ENCODE measurements at places on chromosomes 12 and 14.

- no peak for DNase-seq
These were observed 101.7 kb upstream of the CLEC14A start for GRCh38 chr14:38357557-38357956.

DNA sequence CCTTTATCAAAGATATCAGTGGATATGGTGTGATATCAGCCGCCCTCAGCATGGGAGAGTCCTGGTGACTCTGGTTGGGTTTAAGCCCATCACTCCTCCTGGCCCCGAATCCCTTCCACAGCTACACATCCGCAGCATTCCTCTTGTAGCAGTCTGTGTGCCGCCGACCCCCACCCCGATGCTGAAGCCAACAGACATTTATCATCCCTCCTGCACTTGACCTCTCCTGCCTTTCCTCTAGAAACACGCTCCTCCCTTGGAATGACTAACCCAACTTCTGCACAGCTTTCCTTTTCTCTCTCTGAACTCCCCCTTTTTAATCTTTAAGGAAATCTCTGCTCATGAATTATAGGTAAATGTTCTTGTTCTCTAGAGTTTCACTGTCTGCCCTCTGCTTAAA is 250.9 kb upstream of the FOXN3 start:
- DNase-seq = no peak

- DNase-seq = no peak
These were observed 162.1 kb upstream of the SOX5 start for GRCh38 chr12:24111616-24112015.

DNA sequence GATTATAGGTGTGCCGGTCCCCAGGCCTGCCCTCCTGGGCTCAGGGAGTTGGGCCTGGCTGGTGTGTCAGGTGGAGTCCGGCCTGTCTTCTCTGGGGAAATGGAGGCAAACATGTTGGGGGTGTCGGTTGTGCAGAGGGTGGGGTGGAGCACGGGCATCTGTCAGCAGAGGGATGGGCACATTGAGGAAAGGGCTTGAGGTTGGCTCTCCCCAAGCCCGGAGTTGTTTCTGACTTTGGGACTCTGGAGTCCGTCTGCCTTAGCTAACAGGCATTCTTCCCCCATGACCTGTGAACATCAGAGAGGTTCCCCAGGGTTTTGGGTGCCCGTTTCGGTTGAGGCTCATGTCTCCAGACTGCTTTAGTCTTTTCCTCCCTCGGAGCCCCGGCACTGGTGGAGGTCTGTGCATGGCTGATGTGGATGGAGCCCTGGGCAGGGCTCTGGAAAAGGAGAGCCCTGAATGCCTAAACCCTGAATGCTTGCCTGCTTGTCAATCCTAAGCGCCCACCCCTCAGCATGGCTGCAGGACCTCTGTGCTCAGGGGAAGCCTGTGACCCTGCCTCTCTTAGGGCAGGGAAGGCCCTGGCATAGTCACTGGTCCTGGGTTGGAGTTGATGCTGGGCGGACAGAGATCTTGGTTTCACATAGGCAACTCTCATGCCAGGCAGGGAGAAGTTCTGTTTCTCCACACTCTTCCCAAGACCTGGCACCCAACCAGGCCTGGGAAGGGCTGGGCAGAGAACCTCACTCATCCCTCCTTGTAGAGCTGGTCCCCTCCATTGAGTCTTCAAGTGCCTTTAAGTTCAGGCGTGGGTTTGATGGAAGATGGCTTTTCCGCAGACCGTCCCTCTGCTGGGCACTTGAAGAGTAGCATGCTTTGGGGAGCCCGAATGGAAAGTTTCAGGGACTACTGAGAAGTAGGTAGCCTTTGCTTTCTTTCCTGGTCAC is 12.9 kb downstream of the NYNRIN start:
- peak; percentile 58 for DNase-seq

- DNase-seq = no peak
These were observed 13.3 kb upstream of the PZP start for GRCh38 chr12:9221483-9221882.

- DNase-seq = no peak
These were observed 11.0 kb downstream of the RESF1 start for GRCh38 chr12:31970199-31970598.

GRCh38 chr14:24072436-24072835 is 1.1 kb downstream of the CPNE6 start:
- DNase-seq = no peak

DNA sequence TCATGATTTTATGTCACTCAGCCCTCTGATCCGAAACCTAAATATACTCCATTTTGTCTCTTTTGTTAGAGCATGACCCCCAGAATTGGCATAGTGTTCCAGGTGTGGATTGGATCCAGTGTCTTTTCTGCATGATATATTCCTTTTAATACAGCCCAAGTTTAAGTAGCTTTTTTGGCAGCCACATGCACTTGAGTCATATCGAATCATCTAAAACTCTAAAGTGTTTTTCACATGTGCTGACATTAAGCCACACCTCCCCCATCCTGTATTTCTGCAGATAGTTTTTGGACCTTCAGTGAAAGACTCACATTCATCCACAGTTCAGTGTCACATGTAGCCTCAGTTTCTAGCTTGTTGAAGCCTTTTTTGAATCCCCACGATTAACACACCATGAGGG is 30.6 kb downstream of the BORCS5 start:
- DNase-seq = no peak

- DNase-seq = no peak
These were observed 16.3 kb downstream of the ELK3 start for GRCh38 chr12:96210376-96211055.

- no peak for DNase-seq
These were observed 53.3 kb upstream of the STXBP6 start for GRCh38 chr14:25103271-25103670.

GRCh38 chr14:91228112-91229004 is 16.1 kb downstream of the GPR68 start:
- no peak for DNase-seq

All from erythroblast (primary cell).